ENCODE measurements at places on chromosomes 2 and 18.
A peak's percentile ranks its signal among the peaks of the same experiment; 100 is the strongest.

GRCh38 chr2:47460766-47461165 lies 57.8 kb downstream of the MSH2 start:
- DNase-seq = no peak

- peak; percentile 11 for DNase-seq
Measured at GRCh38 chr18:54240629-54241107, 16.2 kb upstream of the MBD2 start.

DNA sequence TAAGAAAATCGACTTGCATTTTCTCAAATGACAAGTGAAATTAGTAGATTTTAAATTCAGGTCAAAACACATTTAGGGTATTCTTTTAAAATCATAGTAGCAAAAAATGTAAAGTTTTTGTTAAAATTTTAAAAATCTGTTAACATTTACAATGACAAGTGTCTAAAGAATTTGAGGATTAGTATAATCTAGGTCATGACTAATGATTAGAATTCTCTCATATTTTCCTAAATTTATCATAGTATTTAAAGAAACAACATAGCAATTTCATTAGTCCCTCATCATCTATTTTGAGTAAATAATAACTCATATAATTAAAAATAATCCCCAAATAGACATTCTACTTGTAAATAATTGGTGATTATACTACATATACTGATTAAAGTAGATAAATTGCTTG lies 23.6 kb downstream of the THUMPD2 start:
- DNase-seq = no peak

DNA sequence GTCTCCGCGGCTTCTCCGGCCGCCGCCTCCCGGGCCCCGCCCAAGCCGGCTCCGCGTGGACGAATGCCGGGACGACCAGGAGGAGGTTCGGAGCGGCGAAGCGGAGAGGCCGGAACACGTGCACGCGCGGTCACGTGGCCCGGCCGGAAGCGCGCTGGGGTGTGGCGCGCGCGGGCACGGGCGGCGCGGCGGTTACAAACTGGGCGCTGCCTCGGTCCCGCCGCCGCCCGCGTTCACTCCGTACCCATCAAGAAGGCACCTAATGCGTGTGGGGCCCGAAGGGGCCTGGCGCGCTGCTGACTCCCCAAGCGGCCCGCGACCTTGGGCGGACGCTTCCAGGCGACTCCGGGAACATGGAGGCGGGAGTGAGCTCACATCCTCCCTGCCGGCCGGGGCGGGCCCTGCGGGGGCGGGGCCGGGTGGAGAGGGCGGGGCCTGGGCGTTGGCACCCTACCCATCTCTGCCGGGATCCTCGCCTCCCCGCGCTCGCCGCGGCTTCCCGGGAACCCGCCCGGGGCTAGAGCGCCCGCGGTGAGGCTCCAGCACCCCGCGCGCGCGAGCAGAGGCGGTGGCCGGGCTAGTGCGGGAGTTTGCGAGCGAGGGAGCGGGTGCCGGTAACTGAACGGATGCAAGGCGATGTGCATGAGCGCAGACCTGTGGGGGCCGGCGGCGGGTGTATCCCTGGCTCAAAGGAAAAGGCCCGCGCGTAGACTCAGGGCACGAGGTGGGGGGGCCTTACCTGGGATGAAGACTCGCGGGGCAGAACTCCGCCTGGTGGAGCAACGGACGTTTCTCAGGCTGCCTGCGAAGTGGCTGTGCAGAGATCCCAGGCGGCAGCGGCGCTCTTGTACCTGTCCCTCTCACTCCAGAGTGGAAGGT lies at the start of gene TMEM185B:
Gene TMEM185B (minus strand): TSS at position 367 of the 879 bp plus-strand sequence. CDS start 424 bp downstream, outside the sequence.
- DNase-seq = peak; percentile 87

GRCh38 chr2:210195101-210195852 lies 24.1 kb upstream of the KANSL1L start:
- no peak for DNase-seq

- no peak for DNase-seq
Measured at GRCh38 chr2:233449081-233449901, 95.0 kb downstream of the DGKD start.

DNA sequence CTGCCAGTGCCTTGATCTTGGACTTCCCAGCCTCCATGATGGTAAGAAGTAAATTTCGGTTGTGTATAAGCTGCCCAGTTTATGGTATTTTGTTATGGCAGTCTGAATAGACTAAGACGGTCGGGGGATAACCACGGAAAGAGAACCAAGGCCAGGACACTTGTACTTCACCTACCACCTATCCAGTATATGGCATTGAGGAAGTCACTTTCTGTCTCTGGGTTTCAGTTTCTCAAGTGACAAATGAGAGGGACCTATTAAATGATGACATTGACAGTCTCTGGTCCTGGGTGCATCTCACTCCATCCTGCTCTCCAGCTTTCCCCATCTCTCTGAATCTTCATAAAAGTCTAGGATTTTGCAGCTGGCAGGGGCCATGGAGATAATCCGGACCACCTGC lies 183.8 kb upstream of the MSH6 start:
- no peak for DNase-seq

DNA sequence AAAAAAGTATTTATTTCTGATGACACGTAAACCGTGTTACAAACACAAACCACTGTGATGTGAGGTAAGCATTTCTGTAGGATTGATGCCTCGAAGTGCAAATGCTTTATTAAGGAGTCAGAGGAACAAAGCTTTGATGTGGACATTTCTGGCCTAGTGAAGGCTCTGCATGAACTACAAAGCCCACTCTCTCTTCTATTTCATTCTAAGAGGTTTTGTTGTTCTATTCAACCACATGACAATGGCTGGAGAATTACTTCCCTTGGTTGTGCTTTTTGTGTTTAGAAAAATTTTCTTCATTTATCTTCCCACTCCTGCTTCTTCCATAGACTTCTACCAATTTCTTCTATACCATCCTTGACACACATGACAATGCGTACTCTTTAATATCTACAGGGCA lies 125.7 kb upstream of the CCDC195 start:
- no peak for DNase-seq

DNA sequence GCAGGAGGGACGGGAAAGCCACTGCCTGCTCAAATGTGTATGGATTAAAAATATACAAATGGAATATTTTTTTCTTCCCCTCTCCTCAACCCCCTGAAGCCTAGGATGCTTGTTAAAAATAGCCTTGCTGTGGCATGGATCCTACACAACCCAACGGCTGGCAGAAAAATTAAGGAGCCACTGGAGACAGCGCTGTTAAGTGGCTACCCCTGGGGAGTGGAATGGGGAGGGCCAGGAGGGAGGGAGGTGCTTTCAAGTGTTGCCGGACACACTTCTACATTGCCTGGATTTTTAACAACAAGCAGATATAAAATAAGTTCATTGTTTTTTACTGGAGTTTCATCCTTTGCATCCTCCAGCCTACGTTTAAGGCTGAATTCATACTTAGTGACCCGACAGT lies 66.6 kb downstream of the ZBTB7C start:
- DNase-seq = no peak

DNA sequence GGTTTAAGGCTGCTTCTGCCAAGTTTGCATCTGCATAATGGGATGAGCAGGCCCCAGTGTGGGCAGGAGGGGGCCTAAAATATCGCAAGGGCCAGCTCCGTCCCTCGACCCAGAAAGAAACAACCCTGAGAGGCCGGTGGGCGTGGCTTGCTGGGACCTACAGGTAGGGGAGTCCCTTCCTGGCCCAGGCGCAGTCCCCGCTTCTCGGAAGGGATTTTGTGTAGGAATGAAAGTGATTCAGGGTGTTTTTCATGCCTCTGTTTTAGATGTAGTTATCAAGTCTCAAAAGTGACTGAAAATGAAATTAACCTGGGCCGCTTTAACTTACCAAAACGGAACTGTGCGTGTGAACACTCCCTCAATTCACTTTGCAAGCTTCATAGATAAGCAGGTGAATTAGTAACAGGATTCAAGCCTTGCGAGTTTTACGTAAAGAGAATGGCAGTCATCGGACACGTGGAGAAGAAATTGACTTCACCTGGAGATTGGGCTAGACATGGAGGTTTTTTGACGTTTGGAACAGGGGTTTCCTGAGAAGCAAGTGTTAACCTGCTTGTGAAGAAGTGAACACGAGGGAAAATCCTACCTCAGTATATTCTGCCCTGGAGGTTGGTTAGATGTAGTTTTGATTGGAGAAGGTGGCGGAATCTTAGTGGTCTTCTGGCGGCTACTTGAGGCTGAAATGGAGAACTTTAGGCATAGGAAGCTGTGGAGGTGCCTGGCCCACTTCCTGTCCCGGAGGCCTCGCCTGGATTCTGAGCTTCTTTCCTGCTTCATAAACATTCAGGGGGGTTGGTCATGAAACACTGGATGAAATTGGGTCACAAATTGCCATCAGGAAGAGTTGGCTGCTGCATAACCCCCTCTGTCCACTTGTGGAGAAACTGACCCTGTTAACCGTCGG lies 1.7 kb downstream of the NCK2 start:
- DNase-seq = peak; percentile 36

DNA sequence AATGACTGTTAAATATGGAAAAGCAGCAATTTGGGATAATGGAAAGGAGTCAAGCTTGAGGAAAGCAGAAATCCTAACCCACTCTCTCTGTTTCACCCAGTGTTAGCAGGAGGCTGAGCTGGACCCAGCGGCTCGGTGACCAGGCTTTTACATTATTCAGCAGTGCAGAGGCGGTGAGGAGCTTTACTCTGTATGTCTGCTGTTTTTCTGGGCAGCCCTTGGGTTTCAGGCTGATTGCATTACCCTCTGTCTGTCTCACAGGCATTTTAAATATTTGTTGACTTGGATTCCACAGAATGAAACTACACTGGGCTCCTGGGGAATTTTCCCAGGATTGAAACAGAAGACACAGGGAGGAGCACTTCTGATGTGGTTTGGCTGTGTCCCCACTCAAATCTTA lies 368.0 kb downstream of the GALR1 start:
- DNase-seq = no peak

DNA sequence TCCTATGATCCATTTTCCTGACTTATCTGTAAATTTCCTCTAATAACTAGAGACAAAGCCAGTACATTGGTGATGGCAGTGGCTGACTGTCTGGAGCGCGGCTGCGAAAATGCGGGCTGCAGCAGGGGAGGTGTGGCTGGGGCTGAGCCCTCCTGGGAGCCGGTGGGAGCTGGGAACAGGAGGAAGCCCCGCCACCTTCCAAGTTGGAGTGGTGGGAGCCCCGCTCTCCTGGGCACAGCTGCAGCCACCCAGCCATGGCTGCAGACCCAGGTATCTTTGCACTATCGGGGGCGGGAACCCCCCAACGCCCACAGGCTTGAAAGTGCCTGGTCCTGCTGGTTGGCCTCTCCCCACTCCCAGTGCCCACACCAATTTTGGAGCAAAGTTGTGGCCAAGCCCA lies 633.0 kb upstream of the TMEFF2 start:
- DNase-seq = no peak

GRCh38 chr2:113098532-113098931 lies 28.9 kb upstream of the IL1RN start:
- DNase-seq = no peak

GRCh38 chr2:40935349-40935748 lies 483.5 kb upstream of the SLC8A1 start:
- DNase-seq = no peak

DNA sequence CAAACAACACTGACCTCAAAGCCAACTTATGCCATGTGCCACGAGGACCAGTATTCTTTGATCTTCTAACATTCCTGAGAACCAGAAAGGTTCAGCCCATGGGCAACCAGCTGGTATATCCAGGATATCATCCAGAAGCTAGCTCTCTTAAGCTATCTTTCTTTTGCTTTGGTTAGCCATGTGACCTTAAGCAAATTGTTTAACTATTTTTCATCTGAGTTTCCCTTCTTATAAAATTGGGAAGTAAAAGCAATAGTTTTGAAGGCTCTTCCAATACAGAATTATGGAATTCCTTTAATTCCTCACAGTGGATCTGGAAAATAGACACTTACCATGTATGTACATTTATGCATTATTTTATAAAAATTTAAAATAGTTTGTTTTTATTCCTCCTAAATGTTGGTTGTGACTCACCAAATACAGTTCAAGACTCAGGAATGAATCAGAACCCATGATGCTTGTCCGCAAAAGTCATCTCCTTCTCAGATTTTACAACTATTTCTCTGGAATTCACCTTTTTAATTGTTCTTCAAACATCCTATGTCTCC lies 435.7 kb downstream of the ZEB2 start:
- DNase-seq = no peak

DNA sequence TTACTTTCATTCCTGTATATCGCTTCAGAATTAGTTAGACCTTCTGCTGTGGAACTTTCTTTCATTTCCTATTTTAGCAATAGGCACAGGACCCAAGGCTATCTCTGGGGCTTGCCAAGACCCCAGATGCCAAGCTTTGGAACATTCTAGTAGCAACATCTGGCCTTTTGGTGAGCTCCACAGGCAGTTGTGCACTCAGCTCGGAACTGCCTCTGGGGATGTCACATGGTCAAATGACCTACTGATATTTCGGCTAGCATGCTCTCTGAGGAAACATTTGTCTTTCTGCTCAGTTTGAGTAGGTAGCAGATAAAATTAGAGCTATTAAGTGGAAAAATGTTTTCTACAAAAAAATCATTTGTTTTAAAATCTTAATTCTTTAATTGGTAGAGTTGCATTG lies 76.6 kb upstream of the ITGA4 start:
- DNase-seq = no peak
